Activated CD4-positive, alpha-beta memory T cell treated with anti-CD3 and anti-CD28 coated beads, Interleukin-2, amount 10 ng/mL, durations not matched to agents 7 days and 5 days (primary cell): ENCODE measurements at places on chromosomes 1 and 21. TPM values are rescaled to one million over a fixed set of nuclear protein-coding genes. Genes with fewer than 3 reads are reported as not detected.

GRCh38 chr1:208026880-208027438 is 116.0 kb upstream of the CD34 start:
- no peak for DNase-seq

Gene VHLL
- not detected for total RNA-seq

Gene EXTL1
- total RNA-seq, result not detected

Gene PEAR1
- not detected for total RNA-seq

DNA sequence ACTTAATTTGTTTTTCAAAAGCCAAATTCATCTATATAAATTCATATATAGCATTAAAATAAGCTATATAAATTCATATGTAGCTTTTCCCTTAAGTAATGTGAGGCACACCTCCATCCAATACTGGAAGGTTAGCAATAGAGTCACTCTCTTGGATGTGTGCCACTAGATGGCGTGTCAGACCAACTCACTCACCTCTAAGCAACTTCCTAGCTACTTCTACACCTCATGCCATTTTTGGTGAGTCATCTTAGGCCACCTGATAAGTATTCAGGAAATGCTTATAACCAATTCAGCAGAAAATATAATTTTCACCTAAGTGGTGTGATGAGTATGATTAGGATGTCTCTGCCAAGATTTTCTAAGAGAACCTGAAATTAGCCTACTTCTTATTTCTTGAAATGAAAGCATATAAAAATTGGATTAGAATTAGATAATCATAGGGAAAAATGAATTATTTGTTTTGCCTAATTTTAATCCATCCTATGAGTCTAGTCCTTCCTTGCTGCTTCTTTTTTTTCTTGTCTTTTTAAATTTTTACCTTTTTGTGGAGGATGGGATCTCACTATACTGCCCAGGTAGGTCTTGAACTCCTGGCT is 34.4 kb upstream of the TADA1 start:
- peak; percentile 83 for DNase-seq

DNA sequence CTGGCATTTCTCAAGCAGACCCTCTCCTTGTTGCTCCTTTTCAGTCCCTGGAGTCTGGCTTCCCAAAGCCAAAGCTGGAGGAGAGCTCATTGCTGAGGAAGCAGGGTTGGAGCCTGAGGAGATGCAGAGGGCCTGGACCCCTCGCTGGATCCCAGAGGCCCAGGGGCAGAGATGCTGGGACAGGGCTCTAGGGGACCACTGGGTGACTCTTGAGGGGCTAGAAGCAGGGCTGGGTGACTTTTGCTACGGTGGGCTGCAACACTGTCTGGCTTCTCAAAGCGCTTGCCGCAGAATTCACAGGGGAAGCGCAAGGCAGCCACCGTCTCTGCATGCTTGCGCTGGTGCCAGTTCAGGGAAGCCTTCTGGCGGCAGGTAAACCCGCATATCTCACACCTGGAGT is 8.8 kb downstream of the ZNF692 start:
- no peak for DNase-seq
